NCI-H1417 treated with DMSO at 0.1 percent for 48 hours (cell line): ENCODE measurements at places on chromosomes 12 and 14.

DNA sequence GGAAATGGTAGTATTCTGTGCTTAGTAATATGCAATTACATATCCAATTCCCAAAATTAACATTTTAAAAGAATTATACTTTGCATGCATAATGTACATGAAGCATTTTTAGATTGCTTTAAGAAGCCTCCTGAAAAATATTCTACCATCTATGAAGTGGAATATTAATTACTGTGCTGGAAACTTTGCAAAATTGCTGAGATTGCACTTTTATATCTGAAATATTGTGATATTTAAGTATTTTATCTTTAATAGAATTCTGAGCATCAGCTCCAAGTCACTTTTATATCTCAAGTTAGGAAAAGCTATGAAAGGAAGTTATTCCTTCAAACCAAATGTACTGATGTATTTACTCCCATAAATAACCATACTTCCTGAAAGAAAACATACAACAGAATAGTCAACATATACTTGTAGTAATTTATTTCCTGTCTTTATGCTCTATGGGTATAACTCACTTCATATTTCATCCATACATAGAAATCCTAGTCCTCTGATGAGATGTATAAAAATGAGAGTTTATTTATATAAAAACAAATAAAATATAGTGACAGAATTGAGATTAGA is 152.7 kb downstream of the PLEKHA5 start:
- DNase-seq: no peak

DNA sequence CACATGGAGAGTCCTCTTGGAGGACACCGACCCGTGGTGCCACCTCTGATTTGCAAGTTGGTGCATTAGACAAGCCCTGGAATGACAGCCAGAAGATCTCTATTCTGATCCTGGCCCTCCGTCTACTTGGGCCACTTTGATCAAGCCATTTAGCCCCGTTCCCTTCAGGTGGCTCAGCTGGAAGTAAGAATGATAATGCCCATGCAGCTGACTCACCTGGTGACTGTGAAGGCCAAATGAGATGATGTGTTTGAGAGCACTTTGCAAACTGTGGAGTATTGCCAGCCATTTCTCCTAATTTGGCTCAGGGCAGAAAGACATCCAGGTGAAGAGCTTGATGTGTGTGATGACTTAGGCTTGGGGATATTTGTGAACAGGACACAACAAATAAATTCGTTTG is 165.9 kb downstream of the ETV6 start:
- no peak for DNase-seq

- DNase-seq: no peak
Measured at GRCh38 chr12:33876618-33877017, 145.7 kb upstream of the ALG10 start.

DNA sequence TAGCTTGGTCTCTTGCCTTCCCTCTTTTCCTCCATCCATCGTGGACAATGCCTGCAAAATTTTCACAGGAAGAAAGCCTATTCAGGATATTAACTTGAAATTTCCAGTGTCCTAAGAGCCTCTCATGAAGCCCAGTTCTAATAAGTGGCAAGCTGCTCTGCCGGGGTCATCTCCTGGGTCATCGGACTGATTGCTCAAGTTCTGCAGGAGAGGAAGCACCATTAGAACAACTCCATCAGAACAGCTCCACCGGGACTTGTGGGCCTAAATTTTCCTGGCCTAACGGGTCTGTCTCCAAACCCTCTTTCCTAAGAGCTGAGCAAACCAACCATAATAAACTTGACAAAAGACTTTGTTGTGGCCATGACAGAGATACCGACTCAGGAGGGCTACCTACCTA is 13.9 kb downstream of the ERG28 start:
- DNase-seq: no peak
